ENCODE measurements at places on chromosomes 2 and 18.
A peak's percentile ranks its signal among the peaks of the same experiment; 100 is the strongest.

DNA sequence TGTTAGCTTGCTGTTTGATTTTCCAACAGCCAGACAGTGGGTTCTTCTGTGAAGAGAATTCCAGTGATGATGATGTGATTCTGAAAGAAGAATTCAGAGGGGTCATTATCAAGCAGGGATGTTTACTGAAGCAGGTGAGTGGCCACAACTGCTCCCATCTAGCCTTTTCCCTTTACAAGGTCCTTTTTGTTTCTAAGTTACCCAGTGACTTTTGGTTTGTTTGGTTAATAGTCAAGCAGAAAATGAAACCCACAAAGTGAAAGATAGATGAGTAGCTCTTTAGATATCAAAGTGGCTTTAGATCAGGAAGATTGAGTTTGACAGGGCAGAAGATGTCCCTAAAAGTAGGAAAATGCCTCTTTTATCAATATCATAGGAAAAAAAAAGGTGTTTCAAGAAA, 23.3 kb downstream of the PLEK start:
- peak; percentile 54 for DNase-seq

DNA sequence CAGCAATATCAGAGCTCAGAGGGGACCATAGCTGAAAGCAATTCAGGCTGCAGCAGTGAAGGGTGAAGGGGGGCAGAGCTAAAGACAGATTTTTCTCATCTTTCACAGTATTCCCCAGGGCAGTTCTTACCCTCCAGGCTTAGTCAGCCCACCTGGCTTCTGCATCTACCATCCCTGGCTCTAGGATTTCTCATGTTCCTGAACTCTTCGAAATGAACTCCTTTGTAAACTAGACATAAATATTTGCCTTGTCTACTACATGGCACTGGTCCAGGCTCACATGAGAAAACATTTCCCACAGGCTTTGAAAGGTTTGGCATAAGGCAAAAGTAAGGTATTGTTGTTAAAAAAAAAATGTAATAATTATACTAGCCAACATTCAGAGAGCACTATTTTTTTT, 23.6 kb upstream of the NEB start:
- DNase-seq, result no peak

DNA sequence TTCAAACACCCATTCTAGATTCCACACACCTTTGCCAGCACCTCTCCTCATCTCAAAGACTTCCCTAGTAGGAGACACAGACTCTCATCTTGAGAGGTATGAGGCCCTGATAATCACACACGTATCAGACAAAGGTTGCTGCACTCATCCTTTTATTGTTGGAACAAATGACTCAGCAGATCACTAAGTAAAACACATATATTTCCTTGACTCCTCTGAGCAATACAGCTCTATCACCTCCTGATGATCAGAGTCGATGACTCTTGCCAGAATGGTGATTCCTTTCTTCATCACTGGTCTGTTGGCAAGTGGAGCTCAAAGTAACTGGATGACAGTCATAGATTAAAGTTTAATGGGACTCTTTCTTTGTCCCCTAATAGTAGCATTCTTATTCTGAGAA, 1049.2 kb upstream of the ZEB2 start:
- no peak for DNase-seq

- DNase-seq, result no peak
Observed at GRCh38 chr18:49651033-49651432, 89.2 kb downstream of the LIPG start.

DNA sequence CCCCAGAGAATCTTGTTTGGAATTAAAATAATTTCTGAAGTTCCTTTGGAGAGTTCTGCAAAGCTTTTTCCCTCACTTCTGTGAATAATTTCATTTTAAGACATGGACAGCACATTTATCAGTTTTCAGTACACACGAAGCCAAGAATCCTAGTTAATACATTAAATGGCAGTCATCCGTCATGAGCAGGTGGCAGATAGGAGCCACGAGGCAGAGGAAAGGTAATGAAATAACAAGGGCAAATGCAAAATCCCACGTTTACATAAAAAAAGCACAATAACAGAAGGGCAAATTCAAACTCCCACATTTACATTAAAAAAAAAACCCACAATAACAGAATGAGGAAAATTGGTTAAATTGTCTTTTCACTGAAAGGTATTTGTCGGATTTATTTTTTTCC, 25.9 kb upstream of the SNTG2 start:
- DNase-seq, result no peak

DNA sequence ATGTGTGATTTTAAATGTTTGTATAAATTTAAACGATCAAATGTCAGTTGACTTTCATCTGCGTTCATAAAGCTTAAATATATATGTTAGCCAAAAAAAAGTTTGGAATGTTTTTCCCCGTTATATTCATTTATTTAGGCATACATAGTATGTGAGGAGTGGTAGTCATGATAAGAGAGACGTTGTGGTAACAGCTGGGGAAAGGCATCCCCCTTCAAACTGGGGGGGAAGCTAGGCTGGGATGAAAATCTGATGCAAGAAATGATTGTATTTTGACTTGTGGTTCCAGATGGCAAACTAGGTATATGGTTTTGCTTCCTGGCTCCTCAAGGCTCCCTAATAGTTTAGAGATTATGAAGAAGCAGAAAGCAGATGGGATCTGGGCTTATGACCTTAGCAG, 30.1 kb downstream of the ITGA6 start:
- DNase-seq, result no peak

DNA sequence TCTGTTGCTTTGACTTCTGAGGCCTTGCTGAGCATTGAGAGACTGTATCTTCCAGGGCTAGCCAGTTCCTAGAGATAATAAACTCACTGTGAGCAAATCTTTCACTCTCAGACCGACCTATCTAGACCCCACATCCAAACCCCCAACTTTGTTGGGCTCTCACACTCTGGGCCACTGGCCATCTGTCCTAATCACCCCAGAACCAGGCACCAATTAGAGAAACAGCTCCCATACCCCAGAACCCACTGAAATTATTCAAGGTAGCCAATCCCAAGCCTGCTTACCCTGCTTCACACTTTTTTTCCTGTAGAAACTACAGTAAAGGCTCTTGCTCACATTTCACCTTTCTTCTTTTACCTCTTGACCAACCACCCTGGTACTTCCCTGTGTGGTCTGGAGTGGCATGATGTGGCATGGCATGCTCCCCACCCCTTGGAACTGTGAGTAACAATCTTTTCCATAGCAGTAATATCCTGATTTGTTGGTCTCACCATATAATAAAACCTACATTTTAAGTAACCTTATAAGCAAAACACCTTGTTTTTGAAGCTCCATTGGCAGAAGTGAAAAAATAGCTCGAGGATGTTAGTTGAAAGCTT, 55.2 kb downstream of the ANKRD12 start:
- no peak for DNase-seq

Data from activated CD4-positive, alpha-beta T cell treated with anti-CD3 and anti-CD28 coated beads, Interleukin-2, amount 50 U/mL, for 16 hours (primary cell).